ENCODE measurements at places on chromosomes 12 and 14.
A peak's percentile ranks its signal among the peaks of the same experiment; 100 is the strongest.

DNA sequence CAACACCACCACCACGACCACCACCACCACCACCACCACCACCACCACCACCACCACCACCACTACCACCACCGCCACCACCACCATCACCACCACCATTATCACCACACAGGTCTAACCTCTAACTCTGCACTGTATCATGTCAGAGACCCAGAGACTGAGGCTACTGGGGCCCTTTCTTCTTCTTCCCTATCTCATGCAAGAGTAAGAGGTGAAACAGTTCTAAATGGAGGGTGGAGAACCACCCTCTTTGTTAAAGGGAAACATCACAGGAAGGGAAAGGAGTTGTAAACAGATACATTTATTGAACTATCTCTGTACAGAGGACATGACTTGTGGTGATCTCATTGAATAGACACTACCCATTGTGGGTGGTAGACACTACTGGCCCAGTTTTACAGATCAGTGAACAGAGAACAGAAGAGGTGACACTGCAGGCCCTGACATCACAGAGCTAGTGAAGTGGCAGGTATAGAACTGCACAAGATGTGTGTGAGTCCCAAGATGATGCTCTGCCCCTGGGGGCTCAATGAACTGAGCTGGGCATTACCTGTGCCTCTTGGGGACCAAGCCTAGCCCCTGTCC, 91.6 kb downstream of the FOXN3 start:
- DNase-seq: no peak

- DNase-seq: no peak
These were observed 48.6 kb upstream of the BCAT1 start for GRCh38 chr12:24997496-24997895.

- peak; percentile 13 for DNase-seq
These were observed 4.7 kb upstream of the EPYC start for GRCh38 chr12:91009319-91009950.

GRCh38 chr12:12353807-12354206, 3.1 kb upstream of the BORCS5 start:
- DNase-seq: no peak

- DNase-seq: peak; percentile 46
These were observed 31.9 kb downstream of the USP15 start for GRCh38 chr12:62291864-62292760.

GRCh38 chr12:26318661-26319068, 123.3 kb downstream of the SSPN start:
- peak; percentile 84 for DNase-seq

GRCh38 chr14:95192311-95192710, 35.0 kb upstream of the DICER1 start:
- no peak for DNase-seq

DNA sequence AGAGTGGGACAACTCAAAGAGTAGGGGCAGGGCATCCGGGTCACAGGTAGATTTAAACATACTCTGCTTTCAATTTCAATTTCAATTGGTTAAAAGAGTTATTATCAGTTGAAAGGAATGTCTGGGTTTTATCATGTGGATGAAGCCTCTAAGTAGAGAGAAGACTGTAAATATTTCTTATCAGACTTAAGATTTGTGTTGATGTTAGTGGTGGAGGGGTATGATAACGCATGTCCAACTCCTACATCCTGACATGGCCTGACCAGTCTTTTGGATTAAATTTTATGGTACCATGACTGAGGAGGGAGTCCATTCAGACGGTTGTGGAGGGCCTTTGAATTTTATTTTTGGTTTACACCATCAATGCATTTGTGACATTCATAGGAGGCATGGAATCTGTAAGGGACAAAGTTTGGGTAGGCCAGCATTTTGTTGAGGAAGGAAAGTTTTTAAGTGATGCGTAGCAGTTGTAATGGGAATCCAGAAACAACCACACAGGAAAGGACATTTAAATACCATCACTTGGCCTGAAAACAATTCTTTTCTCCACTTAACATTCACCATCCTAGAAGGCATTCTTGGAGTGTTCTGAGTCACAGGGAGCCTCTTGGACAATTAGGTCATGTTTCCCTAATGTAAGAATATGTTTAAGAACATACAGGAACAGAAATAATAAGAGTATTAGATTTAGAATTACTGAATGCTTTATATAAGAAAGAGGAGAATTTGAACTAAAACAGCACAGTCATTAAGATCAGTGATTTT, 371.9 kb downstream of the ATP23 start:
- peak; percentile 70 for DNase-seq

DNA sequence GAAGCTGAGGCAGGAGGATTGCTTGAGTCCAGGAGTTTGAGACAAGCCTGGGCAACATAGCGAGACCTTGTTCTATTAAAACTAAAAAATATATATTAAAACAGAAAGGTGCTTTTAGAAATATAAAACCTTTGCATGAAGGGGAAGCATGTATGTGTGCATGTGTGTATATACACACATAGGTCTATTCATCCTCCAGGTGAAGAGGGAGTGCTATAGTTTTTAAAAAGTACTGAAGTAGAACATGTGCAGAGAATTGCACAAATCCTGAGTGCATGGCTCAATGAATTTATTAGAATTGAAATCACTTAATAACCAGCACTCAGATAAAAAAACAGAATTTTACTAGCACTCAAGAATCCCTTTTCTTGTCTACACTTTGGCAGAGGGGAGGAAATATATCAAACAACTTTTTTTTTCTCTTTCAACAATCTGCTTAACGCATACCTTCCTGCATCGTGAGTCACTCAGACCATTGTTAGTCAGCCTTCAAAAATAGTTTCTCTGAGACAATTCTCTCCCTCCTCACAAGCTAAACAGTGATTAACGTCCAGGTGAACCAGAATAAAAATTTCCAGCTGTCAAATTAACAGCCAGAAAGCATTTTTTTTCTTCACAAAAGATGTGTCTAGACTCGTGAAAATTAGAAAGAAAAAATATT, 17.7 kb upstream of the NEDD1 start:
- peak; percentile 87 for DNase-seq

- peak; percentile 1 for DNase-seq
These were observed 244.5 kb upstream of the LRFN5 start for GRCh38 chr14:41362139-41362538.

- no peak for DNase-seq
These were observed 145.6 kb upstream of the SLCO1B1 start for GRCh38 chr12:20985399-20985798.

DNA sequence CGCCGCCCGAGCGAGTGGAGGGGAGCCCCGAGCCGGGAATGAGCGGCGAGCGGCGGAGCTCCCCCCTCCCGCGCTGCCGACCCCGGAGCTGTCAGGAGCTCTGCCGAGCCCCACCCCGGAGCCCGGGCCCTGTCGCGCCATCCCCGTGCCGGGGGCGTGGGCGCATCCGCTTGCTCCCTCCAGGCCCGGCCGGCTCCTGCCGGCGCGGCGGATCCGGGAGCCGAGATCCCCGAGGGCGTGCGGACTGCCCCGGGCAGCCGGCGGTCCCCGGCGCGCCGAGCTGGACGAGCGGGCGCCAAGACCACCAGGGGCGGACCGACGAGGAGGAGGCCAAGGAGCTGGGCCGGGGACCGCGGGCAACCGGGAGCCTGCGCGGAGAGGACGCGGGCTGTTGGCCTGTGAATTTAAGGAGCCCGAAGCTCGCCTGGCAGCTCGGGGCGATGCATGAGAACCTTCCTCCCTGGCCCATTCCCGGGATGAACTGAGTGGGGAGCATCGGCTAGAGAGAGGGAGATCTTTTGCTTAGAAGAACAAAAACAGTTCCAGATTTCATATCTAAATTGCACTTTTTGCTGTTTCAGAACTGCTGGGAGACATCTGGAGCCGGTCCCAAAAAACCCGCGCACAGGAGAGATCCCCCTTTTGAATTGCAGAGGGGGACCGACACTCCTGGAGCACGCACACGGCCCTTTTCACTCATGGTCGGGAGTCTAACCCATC, 2.0 kb downstream of the PTHLH start:
- DNase-seq: peak; percentile 38

GRCh38 chr12:123705935-123706334, 6.2 kb upstream of the ATP6V0A2 start:
- DNase-seq: no peak

GRCh38 chr12:107558141-107558815, 127.3 kb upstream of the PWP1 start:
- DNase-seq: no peak

GRCh38 chr12:46629331-46630229, 196.2 kb downstream of the SLC38A4 start:
- no peak for DNase-seq

GRCh38 chr14:28936601-28937000, 170.0 kb downstream of the FOXG1 start:
- no peak for DNase-seq

DNA sequence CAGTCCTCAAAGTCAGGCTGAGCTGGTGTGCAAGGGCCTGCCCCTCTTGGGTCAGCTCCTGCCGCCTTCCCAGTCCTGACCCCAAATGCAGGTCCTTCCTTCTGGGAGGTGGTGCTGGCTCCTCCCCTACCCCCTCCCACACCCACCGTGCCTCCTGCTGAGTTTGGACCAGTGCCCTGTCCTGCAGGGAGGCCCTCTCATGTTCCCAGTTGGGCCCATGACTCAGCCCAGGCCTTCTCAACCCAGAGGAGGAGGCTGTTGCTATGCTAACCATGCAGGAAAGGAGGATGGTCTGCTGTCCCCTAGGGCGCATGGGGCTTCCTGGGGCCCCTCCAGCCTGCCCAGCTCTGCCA, 4.4 kb downstream of the ZBTB42 start:
- peak; percentile 93 for DNase-seq

- no peak for DNase-seq
These were observed 188.1 kb upstream of the PRKD1 start for GRCh38 chr14:30115756-30116155.

- peak; percentile 67 for DNase-seq
These were observed 357.1 kb upstream of the MGAT4C start for GRCh38 chr12:86613311-86613710.

DNA sequence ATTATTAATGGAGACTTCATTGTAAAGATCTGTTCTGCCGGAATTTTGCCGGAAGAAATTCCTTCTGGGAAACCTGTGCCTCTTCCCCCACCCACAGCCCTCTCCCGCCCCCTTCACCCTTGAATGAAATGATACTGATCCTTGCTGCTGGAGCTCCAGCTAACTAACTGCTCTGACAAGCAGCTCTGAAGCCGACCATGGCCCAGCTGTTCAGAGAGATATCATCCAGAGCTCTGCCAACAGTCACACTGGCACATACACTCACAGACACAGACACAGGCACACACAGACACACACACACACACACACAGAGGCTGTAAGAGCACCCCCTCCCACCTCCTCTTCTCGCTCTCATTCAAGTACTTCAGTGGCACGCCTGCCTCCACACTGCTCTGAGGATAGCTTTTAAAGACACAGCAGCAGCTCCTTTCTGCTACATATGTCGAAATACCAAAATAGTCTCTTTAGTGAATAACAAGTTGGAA, 88.6 kb downstream of the R3HDM2 start:
- DNase-seq: peak; percentile 50

DNA sequence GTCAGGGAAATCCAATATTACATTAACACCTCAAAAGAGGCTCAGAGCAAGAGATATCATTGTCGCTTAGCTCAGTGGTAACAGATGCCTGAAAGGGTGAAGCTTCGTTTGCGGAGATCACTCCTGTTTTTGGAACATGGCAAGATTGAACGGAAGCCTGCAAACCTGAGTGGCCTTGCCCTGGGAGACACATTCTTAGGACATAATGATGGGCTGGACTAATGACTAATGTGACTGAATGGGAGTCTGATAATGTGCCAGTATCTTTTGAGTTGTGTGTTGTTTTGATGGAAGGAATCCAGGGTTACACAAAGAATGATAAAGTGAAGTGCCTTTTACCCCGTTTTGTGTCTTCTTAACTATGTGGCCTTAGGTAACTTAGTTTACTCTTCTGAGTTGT, 109.3 kb upstream of the IFNG-AS1 start:
- DNase-seq: no peak

DNA sequence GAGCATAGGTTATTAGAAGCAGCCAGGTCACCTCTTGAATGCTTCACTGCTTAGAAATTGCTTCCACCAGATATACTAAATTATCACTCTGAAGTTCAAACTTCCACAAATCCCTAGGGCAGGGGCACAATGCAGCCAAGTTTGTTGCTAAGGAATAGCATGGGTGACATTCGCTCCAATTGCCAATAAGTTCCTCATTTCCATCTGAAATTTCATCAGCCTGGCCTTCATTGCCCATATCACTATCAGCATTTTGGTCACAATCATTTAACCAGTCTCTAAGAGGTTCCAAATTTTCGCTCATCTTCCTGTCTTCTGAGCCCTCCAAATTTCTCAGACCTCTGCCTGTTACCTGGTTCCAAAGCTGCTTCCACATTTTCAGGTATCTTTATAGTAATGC, 356.1 kb downstream of the DAD1 start:
- DNase-seq: no peak

GRCh38 chr12:89786177-89786810, 77.7 kb upstream of the ATP2B1 start:
- DNase-seq: no peak

DNA sequence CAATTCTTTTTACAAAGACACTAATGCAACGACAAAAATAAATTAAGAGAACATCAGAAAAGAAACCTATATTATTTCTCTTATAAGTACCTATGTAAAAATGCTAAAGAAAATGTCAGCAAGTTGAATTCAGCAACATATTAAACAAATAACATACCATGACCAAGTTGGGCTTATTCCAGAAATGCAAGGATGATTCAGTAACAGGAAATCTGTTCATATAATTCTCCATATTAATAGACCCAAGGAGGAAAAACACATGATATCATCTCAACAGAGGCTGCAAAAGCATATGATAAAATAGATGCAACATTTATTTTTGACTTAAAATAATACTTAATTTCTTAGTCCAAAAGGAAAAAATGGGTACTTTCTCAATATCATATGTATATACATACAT, 25.1 kb upstream of the GPHB5 start:
- peak; percentile 22 for DNase-seq

DNA sequence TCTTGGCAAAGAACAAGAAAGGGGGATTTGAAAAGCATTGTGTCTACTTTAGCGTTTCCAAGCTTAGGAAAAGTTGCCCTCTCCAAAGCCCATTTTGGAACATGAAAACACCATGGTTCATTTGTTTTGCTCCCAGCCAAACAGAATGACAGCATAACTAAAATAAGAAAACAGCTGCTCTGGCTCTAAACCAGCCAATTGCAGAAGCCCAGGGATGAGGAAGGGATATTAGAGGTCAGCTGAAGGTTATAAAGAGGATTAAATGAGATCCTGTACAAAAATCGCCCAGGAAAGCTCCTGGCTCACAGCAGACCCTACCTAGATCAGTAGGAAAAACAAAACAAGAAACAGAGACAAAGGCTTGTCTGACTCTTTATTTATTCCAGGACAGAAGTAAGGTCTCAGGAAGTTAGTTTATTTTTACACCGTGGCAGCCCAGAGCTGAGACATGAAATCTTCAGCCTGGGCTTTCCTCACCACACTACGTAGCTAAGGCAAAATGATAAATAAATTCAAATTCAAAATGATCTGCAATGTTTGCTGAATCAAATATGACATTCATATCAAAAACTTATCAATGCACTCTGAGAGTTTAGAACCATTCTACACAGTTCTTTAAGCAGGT, 25.9 kb downstream of the SPX start:
- peak; percentile 32 for DNase-seq

DNA sequence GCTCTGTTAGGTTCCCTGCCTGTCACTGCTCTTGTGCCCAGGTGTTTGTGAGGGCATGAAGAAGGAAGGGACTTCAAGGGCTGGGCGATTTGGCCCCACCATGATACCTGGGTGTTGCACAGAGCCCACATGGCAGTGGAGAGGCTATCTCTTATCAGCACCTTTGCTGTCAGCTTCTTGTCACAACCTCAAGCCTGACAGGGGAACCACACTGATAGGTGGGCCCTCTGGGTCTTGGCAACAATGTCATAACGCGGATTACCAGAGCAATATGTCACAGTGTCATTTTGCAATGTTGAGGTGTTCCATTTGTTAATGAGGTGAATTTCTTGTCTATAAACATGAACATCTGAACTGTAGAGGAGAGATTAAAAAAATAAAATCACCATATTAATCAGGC, 22.9 kb upstream of the CACNA1C start:
- DNase-seq: no peak

All from cardiac fibroblast (primary cell).